ENCODE measurements at places on chromosomes 2 and 18.

DNA sequence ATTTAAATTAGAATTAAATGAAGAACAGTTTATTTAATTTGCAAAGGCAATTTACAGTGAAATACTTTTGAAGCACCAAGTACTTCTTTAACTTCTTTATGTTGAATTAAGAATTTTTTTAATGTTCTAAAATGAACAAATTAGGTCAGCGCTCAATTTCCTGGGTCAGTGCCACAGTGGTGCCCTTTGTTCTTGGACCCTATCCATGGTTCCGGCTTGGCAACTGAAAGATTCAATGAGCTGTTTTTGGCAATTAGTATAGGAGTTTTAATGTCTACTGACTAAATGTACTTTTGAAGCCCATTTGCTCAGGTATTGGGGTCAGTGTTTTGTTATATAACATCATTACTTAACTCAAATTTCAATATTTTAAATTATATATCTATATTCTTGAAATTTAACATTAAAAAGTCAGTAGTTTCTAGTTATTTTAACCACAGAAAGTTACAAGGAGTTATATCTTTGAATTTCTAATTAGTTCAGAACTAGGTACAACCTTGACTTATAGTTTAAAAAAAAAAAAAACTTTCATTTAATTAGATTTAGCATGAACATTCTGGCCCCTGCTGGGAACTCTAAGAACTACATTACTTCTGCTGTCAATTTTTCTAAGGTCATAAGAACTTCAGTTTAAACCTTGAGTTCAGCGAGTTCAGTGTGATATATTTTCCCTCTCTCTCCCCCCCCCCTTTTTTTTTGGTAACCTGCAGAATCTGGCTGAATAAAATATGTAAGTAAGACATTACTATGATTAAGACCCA lies 7.6 kb upstream of the MSTN start:
- no peak for DNase-seq

DNA sequence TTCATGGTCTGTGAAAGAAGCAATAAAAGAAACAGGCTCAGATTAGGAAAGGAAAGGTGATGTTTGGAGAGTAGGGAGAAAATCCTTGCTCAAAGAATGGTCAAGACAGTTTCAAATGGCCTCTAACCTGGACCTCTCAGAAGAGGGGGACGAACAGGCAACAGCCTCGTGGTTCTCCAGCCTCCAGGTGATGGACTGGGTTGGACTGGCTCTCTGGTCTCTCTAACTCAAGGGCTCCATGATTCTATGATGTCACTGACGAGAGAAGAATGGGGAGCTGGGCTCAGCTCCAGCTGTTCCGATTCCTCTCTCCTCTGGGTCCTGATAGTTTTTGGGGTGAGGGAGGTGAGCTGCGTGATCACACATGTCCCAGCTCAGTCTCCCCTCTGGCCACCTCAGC lies at the start of gene C2orf74:
Gene C2orf74, plus strand, starts transcription at position 301 of the 400 bp plus-strand sequence. CDS start 327 bp downstream, outside the sequence.
- no peak for DNase-seq

GRCh38 chr18:48098007-48098406 lies 167.5 kb upstream of the SMAD2 start:
- no peak for DNase-seq

- DNase-seq: no peak
Measured at GRCh38 chr2:238585836-238586821, 159.4 kb downstream of the ASB1 start.

- no peak for DNase-seq
Measured at GRCh38 chr2:237824085-237824484, 25.5 kb downstream of the RBM44 start.

- no peak for DNase-seq
Measured at GRCh38 chr2:161423421-161424393, 7.6 kb downstream of the TBR1 start.

GRCh38 chr2:5691221-5691984 lies 781 bp upstream of the SOX11 start:
- DNase-seq: no peak

- no peak for DNase-seq
Measured at GRCh38 chr2:12721566-12722446, 5.1 kb downstream of the TRIB2 start.

GRCh38 chr18:79948719-79949411 lies 2.6 kb downstream of the SLC66A2 start:
- no peak for DNase-seq

GRCh38 chr2:143685421-143686078 lies 556.3 kb downstream of the ARHGAP15 start:
- DNase-seq: no peak

DNA sequence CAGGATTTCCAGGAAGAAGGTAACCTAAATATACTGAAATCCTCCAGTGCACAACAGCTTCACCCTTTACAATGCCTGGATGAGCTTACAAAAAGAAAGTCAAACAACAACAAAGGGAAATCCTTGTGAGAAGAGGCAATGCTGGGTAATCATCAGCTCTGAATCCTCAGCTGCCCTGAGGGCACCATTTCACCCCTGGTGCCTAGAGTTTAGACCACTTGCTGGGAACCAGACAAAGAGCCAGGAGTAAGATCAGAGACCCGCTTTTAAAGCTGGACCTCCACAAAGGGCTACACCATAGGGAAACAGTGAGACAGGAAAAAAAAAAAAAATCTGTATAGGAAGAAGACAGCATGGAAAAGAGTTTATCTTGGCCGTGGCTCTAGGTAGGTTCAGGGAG lies 97.0 kb downstream of the FOXI3 start:
- DNase-seq: no peak

DNA sequence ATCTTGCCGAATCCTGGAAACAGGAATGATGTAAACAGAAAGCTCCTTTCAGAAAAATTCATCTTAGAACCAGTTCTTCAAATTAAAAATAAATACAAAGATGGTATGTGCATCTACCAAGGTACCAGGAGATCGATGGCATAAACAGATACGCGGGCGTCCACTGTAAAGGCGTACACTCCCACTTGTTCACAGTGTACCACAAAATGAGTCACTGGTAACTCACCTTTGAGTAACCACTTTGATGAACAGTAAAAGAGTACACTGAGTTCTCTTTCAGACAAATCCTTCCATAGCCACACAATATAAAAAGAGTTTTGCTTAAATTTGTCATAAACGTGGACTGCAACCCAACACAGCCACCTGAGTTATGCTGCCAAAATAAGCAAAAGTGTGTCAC lies 128.3 kb downstream of the DNER start:
- no peak for DNase-seq

DNA sequence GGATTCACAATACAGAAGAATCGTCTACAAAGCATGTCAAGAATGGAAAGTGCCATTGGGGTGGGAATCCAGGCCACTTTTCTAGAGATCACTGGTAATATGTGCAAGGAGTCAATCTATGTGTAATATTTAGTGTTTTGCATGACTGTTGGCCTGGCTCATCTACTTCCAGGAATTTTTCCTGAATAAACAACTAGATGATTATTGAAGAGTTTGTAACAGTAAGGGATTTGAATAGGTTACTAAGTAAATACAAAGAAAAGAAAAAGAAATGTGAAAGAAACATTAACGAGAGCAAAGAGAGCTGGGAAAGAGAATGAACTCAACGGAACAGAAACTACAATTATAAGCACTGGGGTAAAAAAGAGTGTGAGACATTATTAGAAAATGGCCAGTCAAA lies 406.0 kb downstream of the TGIF1 start:
- no peak for DNase-seq

DNA sequence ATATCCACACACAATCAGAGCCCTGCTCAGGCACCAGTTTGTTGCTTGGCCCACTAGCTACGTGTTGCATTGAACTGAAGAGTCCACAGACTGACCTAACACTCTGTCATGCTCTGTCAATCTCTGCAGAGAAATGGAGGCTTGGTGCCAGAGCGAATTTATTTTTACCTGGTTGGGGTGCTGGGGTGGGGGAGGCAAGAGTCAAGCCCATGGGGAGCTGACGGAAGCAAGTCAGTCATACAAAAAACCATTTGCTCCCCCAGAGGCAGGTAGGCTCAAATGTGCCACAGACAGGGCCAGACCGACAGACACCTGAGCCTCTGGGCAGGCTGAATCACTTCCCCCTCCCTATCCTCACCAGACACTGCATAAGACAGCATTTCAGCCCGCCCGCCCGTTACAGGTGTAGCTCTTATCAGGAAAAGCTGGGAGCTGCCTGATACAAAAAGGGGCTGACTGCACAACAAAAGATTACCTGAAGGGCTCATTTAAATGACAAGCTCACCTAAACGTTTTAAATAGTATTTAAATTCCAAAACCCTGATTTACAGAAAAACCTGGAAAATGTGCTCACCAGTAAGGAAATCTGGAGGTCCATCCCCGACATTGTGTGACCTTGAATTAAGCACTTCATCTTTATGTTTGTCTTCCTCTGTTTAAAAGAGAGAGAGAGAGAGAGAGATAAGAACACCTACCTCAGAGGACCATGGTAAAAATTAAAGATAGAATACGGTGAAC lies 2.1 kb upstream of the PCBP1 start:
- DNase-seq: no peak

DNA sequence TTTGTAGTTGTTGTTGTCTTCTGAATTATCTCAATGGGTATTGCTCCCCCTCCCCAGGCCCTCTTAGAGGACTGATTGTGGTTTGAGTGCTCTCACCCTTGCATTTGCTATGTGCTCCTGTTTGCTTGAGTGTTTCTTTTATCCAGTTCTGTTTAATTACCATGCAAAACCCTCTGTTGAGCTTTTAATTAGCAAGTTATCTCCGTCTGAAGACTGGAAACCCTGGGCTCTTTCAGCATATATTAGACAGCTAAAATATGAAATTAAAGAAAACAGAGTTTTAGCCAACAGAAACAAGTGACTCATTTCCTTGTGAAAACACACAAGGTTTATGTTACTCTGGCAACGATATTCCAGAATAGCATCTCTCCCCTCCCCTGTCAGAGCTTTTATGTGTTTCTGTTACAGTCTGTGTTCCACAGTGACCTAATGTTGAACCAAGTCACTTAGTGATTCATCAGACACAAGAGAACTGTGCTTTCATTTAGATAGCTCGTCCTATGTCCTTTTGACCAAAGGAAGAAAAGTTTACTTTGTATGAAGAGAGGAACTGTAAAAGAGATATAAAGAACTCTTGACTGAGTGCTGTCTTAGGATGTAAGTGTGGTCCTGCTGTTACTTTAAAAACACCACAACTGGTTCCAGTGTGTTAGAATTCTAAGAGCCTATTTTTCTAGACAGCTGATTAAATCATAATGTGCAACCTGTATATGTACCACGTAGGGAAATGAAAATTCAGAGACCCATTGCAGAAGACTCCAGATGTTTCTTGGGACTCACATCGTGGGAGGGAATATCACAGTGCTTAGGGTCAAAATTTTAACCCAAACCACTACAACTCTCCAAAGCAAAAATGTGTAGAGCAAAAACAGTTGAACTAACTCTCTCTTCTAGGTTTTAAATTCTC lies 172.8 kb upstream of the RBMS1 start:
- DNase-seq: no peak

GRCh38 chr18:24914171-24914525 lies 437.8 kb downstream of the ZNF521 start:
- no peak for DNase-seq

GRCh38 chr2:217273162-217273561 lies 413.3 kb upstream of the TNP1 start:
- DNase-seq: no peak

GRCh38 chr2:231174211-231174651 lies 24.2 kb upstream of the ARMC9 start:
- DNase-seq: peak; percentile 23

DNA sequence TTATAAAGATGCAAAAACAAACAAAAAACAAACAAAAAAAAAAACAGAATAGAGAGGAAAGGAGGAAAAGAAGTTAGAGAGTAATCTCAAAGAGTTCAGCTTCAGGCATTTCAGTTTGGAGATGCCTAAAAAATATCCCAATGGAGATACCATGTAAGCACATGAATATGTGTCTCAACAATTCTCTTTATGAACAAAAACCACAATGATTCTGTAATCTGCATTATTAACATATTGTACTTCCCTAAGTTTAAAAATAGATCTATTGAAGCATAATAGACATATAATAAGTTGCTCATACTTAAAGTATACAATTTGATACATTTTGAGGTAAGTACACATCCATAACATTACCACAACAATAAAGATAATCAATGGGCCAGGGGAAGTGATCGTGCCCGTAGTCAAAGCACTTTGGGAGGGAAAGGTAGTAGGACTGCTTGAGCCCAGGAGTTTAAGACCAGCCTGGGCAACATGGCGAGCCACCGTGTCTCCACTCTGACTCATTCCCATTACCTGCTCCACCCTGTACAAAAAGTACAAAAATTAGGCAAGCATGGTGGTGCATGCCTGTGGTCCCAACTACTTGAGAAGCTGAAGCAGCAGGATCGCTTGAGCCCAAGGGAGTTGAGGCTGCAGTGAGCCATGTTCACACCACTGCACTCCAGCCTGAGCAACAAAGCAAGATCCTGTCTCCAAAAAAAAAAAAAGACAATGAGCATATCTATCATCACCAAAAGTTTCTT lies 158.9 kb downstream of the ATAD2B start:
- DNase-seq: no peak

DNA sequence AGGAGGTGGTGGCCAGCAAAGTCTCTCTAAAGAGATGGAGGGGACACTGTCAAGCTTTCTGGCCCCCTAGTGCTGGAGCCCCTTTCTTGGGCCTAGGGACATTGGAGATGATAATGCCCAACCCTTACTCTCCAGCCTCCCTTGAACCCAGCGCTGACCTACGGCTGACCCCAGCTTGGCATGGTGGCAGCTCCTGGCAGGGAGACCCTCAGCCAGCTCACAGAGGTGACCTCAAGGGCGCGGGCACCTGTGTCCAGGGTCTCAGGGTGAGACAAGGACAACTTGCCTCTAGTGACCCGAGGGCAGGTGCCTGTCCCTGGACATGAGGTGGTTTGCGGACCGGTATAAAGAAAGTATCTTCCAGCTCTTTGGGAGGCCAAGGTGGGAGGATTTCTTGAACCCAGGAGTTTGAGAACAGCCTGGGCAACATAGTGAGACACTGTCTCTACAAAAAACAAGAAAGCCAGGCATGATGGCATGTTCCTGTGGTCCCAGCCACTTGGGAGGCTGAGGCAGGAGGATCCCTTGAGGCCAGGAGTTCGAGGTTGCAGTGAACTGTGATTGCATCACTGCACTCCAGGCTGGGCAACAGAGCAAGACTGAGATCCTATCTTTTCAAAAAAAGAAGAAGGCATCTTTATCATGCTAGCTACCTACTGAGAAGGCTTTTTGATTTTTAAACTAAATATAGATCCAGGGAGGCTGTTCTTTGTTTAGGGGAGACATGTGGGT lies 3.3 kb upstream of the PER2 start:
- no peak for DNase-seq

GRCh38 chr2:36367486-36367885 lies 11.9 kb downstream of the CRIM1 start:
- no peak for DNase-seq

DNA sequence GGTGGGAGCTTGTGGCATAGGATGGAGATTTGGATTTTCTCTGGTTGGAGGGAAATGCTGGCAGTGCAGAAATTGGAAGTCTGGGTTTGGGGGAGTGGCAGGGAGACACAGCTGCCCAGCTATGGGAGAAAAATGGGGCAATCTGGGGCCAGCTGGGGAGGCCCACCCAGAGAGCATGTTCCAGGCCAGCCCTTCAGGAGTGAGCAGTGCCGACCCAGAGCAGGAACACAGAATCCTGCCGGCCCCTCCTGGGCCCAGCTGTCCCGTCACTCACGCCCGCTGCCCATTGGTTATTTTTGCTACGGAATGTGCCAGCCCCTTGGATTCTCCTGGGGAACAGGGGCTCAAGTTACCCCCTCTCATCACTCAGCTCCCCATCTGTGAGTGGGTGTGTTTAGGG lies 4.9 kb downstream of the SPEG start:
- no peak for DNase-seq

GRCh38 chr18:34752056-34752455 lies 42.0 kb downstream of the DTNA start:
- no peak for DNase-seq

GRCh38 chr2:212294816-212295215 lies 243.8 kb downstream of the ERBB4 start:
- no peak for DNase-seq

Data from bone marrow (tissue), 2 donors.